ENCODE measurements at places on chromosomes 2 and 18.

DNA sequence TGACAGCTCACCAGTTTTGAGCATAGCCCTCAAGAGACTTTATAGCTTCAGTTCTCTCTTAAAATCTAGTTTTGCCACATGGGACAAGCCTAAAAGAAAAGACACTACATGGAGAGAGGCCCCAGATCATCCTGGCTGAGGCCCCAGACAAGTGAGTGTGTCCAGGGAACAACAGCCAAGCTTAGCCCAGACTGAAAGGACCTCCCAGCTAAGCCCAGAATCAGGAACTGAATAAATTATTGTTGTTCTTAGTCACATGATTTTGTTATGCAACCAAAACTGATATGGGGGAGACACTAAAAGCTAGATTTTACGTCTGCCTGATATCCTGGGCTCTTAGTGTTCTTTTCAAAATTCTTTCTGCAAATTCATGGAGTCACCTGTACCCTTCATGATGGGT lies 29.3 kb upstream of the LBH start:
- DNase-seq = no peak

GRCh38 chr2:117943013-117943672 lies 70.7 kb downstream of the CCDC93 start:
- DNase-seq = no peak

DNA sequence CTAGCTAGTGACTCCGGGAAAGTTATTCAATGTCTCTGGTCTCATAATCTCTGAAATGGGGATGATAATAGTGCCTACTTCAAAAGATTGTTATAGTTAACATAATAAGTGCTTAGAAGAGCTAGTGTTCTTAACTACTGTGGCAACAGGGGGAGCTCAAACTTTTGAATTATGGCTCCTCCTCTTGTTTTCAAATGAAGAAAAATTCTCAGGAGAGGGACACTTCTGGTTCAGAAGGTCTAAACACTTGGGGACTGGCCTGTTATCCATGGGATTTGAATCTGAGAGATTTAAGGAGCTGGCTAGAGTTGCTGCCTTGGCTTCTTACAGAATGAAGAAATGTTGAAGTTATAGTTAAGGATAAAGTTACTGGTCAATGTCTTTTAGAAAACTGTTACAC lies 92.2 kb upstream of the ITGB6 start:
- DNase-seq = no peak

GRCh38 chr2:186349508-186349907 lies 136.6 kb upstream of the ZC3H15 start:
- DNase-seq = peak; percentile 77

GRCh38 chr2:241048949-241049343 lies 50.5 kb downstream of the SNED1 start:
- no peak for DNase-seq
